ENCODE measurements at places on chromosomes 11 and 22.

- no peak for DNase-seq
Observed at GRCh38 chr11:105644839-105645573, 35.1 kb downstream of the GRIA4 start.

DNA sequence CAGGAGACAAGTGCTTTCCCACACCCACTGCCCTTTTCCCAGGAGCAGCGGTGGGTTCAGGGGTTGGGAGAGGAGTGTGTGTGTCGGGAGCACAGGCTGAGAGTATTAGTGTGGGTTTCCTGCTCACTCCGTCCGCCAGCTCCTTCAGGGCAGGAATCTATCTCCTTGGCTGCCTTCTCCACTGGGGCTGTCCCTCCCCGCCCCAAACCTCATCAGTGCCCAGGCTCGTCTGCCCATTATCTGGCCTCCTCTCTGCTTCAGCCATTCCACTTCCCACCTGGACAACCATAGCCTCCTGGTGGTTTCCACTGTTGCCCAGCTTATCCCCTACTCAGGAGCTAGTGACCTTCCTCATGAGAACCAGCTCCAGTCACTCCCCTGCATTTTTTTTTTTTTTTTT is 19.9 kb downstream of the ASPHD2 start:
- DNase-seq, result no peak

GRCh38 chr11:83092488-83093384 is 21.0 kb upstream of the RAB30 start:
- no peak for DNase-seq

DNA sequence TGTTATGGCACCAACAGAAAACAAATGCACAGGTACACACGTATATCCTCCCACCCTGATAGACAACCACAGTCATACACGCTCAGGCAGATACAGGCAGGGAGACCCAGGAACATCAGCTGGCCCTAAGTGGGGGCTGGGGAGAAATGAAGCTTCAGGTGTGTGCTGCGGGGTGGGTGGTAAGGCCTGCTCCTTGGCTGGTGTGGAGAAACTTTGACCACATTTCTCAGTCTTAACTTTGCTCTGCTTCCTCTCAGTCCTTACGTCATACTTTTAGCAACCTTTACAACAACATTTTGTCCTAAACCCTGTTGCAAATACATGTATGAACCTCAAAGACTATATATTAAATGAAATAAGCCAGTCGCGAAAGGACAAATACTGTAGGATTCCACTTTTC is 6.7 kb upstream of the ANAPC15 start:
- DNase-seq, result no peak

DNA sequence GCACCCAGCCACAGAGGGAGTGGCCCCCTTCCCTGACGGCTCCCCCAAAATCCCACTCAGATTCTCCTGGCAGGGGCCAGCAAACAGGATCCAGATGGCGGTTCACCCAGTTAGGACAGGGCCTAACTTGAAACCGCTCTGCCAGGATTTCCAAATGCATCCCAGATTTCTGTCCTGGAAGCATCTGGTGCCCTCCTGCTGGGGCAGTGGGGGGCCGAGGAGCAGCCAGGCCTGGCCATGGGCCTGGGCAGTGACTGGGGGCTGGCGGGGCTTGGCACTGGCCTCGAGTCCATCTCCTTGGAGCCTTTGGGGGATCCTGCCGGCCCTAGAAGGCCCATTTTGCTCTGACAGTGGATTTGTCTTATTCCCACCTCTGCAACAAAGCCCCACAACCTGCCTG is 17.9 kb upstream of the EMID1 start:
- DNase-seq, result no peak

DNA sequence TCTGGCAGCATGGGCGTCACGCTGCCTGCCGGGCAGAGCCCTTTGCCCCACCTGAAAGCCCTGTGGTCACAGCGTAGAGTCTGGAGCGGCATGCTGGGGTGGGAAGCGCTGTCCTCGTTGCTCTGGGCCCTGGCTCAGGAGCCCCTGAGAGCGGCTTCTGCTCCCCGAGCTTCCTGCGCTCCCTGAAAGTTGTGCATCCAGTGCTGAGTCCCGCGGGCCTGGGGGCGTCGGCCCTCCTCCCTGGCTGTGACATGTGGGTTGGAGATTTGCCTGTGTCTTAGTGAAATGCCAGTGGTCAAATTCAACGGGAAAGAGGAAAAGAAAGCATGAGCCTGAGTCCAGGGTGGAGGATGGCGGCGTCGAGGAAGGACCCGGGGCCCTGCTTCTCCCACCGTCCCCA is 1208.0 kb downstream of the BRD1 start:
- no peak for DNase-seq

DNA sequence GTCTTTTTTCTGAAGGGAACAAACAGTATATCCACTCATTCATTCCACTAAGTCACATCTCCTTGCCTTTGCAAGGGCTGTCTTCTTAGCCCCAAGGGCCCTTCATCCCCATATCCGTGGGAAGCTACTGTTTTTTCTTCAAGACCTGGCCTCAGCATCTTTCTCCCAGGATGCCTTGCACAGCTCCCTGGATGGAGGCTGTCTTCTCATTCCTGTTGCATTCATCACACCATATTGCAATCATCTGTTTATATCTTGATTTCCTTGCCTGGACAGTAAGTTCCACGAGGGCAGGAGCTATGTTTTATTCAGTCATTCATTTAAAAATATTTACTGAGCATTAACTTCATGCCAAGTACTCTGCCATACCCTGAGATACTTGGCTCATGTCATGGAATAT is 29.3 kb upstream of the NECTIN1 start:
- DNase-seq, result no peak

- no peak for DNase-seq
Observed at GRCh38 chr22:25637032-25637431, 72.6 kb downstream of the GRK3 start.

GRCh38 chr11:44066732-44067141 is 667 bp downstream of the ACCS start:
- DNase-seq, result no peak

- no peak for DNase-seq
Observed at GRCh38 chr22:46008836-46009596, 32.1 kb upstream of the WNT7B start.
